AG10803 (cell line): ENCODE measurements at places on chromosomes 2 and 18.

GRCh38 chr2:57859755-57860154 is 186.9 kb upstream of the VRK2 start:
- DNase-seq = no peak

DNA sequence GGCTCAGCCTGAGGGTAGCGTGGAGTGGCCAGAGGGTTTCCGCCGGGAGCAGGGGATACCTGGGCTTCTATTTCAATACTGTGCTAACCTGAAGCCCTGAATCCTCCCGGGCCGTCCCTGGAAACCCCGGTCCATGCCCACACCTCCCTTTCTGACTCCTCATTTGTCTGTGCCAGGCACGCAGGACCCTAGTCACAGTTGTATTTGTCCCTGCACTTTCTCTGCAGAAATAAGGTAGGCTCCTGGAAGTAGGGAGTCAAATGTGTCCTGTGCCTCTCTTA is 418.8 kb upstream of the HS6ST1 start:
- DNase-seq = no peak

GRCh38 chr2:61967262-61967661 is 61.8 kb downstream of the COMMD1 start:
- DNase-seq = peak; percentile 33

- no peak for DNase-seq
These were observed 37.0 kb upstream of the LOXHD1 start for GRCh38 chr18:46693996-46694395.

- DNase-seq = no peak
These were observed 3.5 kb downstream of the CAPN14 start for GRCh38 chr2:31213601-31214443.

DNA sequence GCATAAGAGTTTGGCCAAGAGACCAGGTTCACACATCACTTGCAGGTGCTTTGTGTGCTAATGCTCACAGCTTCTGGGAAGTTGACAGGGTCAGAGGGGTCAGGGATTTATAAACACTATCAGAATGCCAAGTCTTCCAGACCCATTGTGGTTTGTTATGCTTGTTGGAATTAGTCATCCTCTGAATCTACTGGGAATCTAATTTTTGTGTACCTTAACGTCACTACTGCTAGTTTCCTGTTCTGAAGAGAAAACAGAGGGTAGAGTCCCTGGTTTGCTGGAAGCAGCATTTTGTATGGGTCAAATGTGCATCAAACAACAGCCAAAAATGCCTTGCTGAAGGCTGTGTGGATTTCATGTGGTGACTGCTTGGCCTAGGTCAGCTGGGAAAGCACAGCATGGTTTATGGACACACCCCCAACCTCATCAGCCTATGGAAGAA is 33.3 kb downstream of the ANTXR1 start:
- peak; percentile 67 for DNase-seq

- DNase-seq = no peak
These were observed 11.3 kb downstream of the PTPRN start for GRCh38 chr2:219297766-219298456.

DNA sequence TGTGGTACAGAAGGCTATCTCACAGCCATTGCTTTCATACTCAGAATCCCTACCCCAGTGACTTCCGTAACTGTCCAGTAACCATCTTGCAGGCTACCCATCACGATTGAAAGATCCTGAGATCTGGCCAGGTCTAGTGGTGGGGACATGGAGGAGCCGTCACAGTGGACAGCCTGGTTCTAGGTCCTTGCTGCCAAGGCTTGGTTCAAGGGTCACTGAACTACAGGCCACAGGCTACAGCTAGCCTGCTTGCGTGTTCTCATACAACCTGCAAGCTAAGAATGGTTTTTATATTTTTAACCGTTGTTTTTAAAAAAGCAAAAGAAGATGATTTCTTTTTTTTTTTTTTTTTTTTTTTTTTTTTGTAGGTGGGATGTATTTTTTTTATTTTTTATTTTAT is 151.6 kb downstream of the MYO1B start:
- DNase-seq = no peak

- no peak for DNase-seq
These were observed 260.0 kb upstream of the SIX2 start for GRCh38 chr2:45269149-45269793.

GRCh38 chr18:62897153-62897552 is 181.8 kb downstream of the PHLPP1 start:
- peak; percentile 33 for DNase-seq

GRCh38 chr2:7771781-7772180 is 854.6 kb downstream of the RNF144A start:
- DNase-seq = no peak

GRCh38 chr2:122031544-122032263 is 276.3 kb downstream of the TSN start:
- DNase-seq = peak; percentile 18

- DNase-seq = no peak
These were observed 311.9 kb downstream of the NRXN1 start for GRCh38 chr2:50719837-50720696.

- DNase-seq = no peak
These were observed 5.6 kb upstream of the STPG4 start for GRCh38 chr2:47160660-47161059.

DNA sequence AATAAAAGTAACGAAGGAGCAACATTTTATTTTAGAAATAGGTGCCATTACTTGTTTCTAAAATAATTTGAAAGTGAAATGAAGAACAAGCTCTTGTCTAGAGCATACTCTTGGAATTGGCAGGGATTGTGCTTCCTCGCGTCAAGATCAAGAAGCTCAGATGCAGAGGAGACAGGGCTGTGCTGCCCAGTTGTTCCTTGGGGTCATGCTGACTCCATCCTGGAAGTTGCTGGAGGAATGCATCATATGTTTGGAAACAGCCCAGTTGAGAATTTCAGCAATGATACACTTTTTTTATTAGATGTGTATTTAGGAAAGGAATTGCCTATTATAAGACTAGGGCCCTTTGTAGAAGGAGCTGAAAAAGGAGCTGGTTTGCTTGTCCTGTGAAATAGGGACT is 17.2 kb downstream of the LTBP1 start:
- DNase-seq = peak; percentile 45

- peak; percentile 13 for DNase-seq
These were observed 56.3 kb downstream of the ASB1 start for GRCh38 chr2:238483021-238483420.

DNA sequence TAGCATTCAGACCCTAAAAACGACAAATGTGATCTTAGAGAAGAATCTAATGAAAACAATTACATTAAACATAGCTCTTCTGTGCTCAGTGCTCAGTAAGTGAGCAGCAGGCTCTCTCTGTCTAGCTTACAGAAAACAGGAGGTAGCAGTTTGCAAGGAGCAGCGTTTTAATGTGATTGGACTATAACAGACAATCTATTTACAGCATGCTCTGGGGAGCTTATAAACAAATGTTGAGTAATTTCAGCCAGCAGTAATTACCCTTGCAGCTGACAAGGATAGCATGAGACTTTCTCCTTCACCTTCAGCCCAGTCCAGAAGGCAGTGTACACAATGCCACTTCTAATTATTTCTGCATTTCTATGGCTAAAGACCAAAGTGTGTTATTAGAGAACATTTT is 270.4 kb downstream of the FIGN start:
- DNase-seq = no peak

- peak; percentile 43 for DNase-seq
These were observed 37.8 kb upstream of the MRPL19 start for GRCh38 chr2:75608684-75609333.

- peak; percentile 38 for DNase-seq
These were observed 122.9 kb downstream of the LCLAT1 start for GRCh38 chr2:30569946-30570345.

DNA sequence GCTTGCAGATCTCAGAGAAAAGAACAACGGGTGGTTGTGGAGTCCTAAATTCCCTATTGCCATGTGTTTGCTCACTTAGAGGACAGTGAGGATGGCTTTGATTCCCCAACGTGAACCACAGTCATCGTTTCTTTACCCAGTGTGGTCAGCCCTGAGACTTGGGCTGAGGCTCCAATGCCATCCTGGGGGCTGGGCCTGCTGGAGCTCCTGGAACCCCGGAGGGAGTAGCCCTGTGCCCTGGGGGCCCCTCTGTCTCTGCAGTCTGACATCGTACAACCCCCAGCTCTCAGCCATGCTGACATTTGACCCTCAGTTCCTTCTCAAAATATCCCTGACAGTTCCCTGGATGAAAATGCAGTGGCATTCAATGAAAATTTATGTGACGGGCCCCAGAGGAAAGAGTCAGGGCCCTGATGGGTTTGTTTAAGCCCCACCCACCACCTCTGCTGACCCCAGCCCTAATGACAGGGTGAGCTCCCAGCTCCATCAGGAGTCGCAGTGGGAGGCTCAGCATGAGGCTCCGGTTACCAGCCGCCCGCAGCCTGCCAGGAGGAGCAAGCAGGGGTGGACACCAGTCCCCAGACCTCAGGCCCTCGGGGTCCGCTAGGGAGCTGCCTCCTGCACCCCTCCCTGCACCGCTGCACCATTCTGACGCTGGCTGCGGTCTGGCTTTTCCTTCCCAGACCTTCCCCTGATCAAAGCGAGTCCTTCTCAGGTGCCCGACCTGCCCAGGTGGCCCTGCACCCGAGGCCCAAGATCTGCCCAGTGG is 120.9 kb downstream of the TWIST2 start:
- no peak for DNase-seq

DNA sequence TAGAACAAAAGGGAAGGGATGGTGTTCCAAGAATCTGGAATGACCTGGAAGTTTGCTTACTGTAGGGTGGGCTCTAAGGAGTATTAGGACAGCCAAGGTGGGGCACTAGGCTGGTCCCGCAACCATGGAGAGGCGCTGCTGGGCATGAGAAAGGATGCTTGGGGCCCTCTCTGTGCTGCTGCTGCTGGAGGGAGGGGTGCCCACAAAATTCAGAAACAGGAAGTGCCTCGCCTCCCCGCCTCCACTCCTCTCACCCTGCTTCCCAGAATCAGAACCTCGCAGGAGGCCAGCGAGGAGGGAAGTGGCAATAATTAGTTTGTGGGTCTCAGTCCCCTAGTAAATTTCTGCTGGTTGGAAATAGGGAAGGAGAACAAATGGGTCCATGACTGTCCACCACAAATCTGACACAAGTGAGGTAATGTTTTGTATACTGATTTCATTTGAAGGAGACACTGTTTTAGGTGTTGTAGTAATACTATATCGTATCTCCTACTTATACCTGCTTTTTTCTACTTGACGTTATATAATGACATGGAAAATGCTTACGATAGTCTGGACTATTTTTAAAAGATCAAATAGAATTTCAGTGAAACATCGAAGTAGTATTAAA is 7.9 kb upstream of the PDCL3 start:
- DNase-seq = no peak

DNA sequence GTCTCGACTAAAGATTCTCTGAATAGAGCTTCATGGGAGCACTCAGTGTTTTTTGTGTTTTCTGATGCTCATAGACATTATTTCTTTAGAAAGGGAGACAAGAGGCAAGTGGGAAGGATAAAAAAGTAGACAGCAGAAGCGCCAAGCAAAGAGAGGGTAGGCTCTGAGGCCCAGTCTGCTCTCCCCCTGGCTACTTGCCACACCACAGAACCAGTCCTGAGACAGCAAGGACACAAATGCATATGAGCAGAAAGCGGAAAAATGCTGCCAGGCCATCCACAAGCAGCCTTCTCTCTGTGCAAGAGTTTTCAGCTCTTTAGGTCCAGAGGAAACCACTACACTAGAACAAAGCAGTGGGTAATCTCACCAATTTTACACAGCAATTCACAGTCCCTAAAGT is 285.4 kb downstream of the ZNF521 start:
- DNase-seq = peak; percentile 25

DNA sequence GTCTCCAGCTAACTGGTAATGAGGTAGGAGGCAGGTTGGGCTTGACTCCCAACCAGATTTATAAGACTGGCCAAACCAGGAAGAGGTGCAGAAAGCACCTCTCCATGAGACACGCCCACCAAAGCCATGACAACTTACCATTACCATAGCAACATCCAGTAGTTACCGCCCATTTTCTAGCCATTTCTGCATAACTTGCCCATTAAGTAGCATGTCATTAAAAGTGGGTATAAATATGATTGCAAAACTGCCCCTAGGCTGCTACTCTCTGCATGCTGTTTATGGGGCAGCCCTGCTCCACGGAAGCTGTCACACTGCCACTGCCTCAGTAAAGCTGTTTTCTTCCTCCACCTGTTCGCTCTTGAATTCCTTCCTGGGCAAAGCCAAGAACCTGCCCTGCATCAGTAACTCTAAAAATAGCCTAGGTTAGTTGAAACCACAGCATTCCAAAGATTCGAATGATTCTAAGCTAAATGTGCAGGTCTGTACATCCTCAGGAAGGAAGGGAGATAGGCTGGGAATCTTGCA is 131.9 kb downstream of the ATL2 start:
- no peak for DNase-seq

- DNase-seq = no peak
These were observed 35.0 kb downstream of the CERKL start for GRCh38 chr2:181621779-181622490.

DNA sequence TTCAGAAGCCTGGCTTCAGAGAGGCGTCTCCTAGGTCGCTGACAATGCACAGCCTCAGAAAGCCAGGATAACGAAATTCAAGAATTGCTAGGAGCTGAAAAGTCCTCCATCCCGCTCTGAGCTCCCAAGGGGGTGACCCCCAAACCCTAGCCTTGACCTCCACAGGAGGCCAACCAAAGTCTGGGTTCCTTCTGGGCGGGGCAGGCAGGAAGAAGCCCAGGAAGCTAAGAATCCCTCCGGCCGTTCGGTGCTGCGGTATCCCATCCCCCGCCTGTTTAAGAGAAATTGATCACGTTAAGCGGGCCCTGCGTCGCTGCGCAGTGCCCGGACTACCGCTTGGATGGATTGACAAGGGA is 2.5 kb upstream of the OSR1 start:
- DNase-seq = no peak

GRCh38 chr2:168650139-168650538 is 152.3 kb upstream of the NOSTRIN start:
- no peak for DNase-seq
